ENCODE measurements at places on chromosomes 3 and 15. TPM values are rescaled to one million over a fixed set of nuclear protein-coding genes. Genes with fewer than 3 reads are reported as not detected.

The SEMA3G gene
- 2.5 TPM for total RNA-seq

DNA sequence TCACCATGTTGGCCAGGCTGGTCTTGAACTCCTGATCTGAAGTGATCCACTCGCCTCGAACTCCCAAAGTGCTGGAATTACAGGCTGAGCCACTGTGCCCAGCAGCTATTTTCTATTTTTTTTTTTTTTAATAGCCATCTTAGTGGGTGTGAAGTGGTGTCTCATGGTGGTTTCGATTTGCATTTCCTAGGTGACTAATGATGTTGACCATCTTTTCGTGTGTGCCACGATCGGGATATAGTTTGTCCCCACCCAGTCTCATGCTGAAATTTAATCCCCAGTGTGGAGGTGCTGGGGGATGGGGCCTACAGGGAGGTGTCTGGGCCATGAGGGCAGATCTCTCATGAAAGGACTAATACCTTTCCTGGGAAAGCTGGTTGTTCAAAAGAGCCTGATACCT, 41.8 kb upstream of the MUC13 start:
- no peak for DNase-seq

- DNase-seq: no peak
These were observed 78.7 kb upstream of the TGFBR2 start for GRCh38 chr3:30527720-30528119.

GRCh38 chr15:71290881-71291635, 175.8 kb downstream of the THSD4 start:
- DNase-seq: no peak

The LRRC31 gene
- total RNA-seq: not detected

- DNase-seq: no peak
These were observed 65.8 kb upstream of the LEKR1 start for GRCh38 chr3:156760333-156760732.

DNA sequence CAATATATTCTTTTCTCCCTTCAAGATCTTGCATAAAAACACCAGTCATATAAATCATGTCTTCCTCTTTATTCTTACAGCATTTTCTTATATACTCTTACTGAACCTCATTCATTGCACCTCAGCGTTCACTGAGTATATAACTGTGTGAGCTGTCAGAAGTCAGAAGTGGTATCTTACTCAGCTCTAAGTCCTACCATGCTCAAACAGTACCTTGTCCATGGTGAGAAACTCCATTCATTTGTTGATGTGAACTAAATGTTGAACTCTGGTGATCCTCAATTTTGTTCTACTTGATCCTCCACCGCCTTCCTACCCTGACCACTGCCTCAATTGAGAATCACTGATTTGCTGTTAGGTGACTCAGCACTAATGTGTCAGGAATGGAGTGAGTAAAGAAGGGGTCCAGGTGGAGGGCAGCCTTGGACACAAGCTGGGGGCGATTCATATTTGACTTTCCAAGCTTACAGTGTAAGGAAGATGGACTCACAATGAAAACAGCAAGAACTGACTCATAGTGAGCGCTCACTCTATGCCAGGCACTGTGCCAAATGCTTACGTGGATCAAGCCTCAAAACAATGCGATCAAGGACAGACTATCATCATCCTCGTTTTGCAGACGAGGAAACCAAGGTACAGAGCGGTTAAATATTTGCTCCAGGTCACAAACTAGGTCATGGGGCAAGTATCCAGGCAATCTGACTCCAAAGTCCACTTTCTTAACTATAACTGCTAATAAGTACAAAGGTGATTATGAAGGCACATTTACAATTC, 13.5 kb upstream of the ZFYVE19 start:
- DNase-seq: no peak

DNA sequence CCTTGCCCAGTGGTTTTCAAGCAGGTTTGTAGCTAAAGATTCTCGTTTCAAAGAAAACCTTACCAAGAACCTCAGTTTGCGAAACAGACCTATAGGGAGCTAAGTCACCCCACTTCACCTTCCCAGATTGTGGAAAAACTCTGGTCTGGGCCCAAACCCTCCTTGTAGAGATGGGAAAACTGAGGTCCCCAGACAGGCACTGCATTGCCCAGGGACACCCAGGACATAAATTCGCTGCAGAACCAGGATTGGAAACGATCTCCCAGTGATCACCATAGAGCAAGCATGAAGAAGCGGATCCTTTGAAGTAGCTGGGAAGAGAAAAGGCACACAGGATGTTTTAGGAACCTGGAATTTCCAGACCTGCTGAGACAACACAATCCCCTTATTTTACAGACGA, 85.6 kb upstream of the PIAS1 start:
- DNase-seq: peak; percentile 15

The STXBP5L gene
- 2.9 TPM for total RNA-seq

The ARL14 gene
- total RNA-seq: not detected

GRCh38 chr3:14741510-14741909, 66.6 kb downstream of the C3orf20 start:
- DNase-seq: no peak

The CCDC54 gene
- not detected for total RNA-seq

The SLC15A2 gene
- total RNA-seq: 5.2 TPM

The SLC22A13 gene
- total RNA-seq: 0.66 TPM

GRCh38 chr3:188389711-188390342, 235.9 kb downstream of the LPP start:
- no peak for DNase-seq

The COPG1 gene
- 106 TPM for total RNA-seq

Measured in GM23338 (cell line).